ENCODE measurements at places on chromosomes 1 and 21.

DNA sequence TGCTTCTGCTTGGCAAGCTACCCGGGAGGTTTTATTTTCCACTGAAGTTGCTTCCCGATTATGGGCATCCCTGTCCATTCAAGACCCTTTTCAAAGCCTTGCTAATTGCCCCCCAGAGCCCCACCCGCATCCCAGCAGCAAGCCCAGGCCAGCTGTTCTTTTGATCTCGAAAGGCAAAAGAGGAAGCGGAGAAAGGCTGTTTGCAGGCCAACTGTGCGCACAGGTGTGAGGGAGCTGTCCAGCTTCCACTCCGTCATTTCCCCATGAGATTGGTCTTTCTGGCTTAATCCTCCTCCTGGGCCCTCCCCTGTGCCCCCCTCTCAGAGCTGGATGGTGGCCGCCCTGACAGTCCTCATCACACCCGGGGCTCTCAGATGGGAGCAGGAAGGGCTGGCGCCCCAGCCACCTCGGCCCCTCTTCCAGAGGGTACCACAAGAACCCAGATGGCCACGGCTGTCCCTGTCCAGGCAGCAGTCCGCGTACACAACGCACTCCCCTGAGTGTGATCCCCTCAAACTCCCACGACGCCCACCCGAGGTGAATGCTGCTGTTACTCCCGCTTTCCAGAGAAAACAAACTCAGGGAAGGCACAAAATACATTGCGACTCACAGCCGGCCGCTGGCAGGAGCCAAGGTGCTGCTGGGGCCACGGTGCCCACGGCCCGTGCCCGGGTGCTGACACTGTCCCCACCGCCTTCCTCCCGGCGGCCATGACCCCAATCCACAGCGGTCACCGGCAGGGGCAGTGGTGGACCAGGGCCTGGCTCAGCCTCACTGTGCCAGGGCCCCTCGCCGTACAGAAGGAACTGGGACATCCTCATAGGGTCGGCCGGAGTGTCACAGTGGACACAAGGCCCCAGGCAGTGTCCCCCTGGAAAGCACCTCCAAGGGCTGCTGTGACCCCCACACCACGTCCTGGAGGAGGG is 121.9 kb downstream of the CRYAA start:
- no peak for DNase-seq

DNA sequence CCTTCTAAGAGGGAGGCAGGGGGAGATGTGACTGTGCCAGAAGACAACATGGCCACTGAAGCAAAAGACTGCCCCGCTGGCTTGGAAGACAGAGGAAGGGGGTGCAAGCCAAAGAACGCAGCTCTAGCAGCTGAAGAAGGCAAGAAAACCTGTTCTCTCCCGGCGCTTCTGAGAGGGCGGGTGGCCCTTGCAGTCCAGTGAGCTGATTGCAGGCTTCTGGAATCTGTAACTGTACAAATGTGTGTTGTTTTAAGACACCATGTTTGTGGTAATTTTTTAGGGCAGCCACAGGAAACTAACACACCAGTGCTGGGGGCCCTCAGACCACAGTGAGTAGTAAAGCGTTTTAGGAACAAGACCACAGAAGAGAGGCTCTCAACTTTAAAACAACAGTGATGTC is 47.0 kb downstream of the CD46 start:
- DNase-seq = no peak

DNA sequence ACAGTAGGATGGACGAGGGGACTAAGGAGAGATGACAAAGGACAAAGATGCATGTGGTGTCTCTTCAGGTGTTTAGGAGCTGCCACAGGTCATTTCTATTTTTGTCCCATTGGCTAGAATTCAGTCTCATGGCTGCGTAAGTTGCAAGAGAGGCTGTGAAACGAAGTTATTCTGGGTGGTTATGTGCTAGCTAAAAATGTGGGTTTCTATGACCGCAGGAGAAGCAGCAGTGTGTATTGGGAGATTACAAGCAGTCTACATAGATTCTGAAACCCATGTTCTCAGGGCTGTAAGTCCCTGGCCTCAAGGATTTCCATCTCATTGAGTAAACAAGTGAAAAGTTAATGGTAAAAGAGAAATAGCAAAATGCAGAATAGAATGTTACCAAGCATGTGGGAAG is 110.7 kb downstream of the SPATA46 start:
- no peak for DNase-seq

GRCh38 chr1:75053207-75053606 is 81.0 kb upstream of the LHX8 start:
- DNase-seq = no peak

Measured in stimulated activated CD8-positive, alpha-beta memory T cell treated with anti-CD3 and anti-CD28 coated beads, Interleukin-4, amount 100 ng/mL, for 1 hour (primary cell).